CD4-positive, alpha-beta T cell treated with Interleukin-15 for 4 hours (primary cell): ENCODE measurements at places on chromosomes 6 and 20.
A peak's percentile ranks its signal among the peaks of the same experiment; 100 is the strongest.

DNA sequence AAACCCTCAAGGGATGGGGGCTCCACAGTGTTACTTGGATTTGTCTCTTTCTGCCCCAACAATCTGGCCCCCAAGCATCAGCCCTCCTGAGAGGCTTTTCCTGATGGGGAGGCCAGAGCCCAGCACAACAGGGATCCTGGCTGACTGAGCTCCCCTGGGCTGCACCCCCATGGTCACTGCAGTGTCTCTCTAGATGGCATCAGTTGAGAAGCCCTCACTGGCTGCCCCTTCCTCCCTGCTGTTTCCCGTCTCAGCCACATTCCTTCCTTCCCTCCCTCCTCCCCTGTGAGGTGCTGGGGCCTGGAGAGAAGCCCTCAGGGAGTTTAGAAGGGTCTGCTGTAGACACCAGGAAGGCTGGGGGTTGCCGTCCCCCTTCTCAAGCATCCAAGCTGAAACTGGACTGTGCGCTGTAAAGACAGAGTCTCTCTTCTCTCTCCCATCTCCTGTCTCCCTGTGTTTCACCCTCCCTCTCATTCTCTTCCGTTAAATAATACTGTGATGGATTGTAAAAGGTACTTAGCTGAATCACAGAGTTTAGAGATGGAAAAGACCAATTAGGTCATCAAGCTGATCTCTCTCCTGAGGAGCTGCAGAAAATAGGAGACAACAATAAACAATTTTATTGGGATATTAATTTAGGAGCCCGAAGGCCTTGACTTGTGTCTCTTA, 29.7 kb downstream of the SAYSD1 start:
- no peak for DNase-seq

DNA sequence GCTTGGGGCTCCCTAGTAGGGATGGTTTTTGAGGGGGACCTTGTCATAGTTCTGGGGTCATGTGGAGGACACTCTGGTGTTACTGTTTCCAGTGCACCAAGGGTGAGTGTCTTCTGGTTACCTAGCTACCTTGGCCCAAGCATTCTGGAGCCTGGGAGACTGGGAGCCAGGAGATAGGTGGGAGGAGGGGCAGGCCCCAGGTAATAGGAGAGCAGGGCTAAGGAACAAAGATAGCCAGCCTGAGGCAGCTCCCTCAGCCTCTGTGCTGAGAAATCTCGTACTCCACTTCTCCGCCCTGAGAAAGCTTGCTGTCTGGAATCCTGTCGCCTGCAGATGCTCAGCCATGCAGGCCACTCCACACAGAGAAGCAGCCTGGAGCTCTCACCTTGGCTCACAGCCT, 8.3 kb upstream of the ENTPD6 start:
- DNase-seq = no peak

DNA sequence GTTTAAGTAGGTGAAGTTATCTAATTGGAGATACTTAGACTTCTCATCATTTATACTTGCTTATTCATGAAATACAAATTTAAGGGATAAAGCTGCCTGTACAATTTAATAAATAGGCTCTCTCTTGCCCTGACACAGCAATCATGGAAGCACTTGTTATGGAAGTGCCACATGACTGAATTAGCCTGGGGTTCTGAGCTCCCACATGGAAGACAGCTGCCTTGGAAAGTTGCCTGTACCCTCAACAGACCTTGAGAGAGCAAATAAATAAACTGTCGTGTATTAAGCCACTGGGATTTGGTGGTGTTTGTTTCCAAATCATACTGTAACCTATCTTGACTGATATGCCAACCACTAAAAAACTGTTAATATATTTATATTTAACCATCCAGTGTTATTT, 87.0 kb upstream of the RSPO3 start:
- no peak for DNase-seq

- no peak for DNase-seq
Measured at GRCh38 chr20:57630061-57630460, 9.8 kb upstream of the ZBP1 start.

GRCh38 chr20:5670036-5670536, 80.1 kb upstream of the SHLD1 start:
- DNase-seq = no peak

DNA sequence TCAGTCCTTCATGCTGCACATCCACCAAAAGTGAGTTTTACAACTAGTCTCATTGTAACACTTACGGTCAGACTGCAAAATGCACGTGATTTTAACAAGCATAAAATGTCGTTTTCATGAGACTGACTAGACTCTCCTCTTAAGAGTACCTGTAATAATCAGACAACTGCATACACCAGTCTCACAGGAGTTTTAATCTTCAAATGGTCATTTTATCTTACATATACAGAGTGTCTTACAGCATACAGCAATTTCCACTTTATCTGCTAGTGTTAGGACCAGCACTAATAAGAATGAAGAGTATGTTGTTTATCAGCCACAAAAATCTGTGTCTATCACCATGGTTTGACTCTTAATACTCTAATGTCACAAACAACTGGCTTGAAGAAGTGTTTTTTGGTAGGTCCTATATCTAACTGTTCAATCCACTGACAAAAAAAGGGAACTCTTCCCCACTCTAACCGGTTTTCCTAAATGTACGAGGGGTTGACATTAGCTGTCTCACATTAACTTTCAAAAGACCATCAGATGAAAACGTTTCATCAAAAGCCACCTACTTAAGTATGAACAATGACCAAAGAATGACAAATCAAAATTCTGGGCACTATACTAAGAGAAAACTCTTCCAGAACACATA, 1.5 kb upstream of the ASF1A start:
- peak; percentile 26 for DNase-seq

DNA sequence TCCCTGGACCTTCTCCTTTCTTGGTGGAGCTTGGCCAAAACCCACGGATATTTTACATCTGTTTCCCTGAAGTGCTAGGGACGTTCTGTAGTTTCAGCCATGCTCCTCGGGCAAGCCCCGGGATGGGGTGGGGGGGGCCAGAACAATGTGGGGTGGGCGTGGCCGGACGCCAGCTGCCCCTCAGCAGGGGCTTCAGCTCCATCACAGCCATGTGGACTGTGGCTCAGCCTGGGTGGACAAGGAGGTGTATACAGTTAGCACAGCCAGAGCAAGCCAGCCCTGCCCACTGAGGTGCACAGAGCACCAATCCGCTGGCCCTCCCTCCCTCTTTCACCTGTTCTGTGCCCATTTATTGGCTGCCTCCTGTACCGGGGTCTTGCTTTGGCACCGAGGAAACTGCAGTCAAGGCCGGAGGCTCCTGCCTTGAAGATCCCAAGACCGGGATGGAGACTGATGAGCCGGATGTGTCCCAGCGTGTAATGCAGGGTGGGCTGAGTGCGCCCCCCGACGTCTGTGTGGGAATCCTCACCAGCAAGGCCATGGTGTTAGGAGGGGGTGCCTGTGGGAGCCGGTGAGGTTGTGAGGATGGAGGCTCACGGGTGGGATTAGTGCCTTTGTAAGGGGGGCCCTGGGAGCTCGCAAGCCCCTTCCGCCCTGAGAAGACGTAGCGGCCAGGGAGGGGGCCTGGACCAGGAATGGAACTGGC, 28.0 kb downstream of the FRMD1 start:
- DNase-seq = no peak

GRCh38 chr6:32112431-32112980, 3.4 kb upstream of the TNXB start:
- DNase-seq = no peak

- no peak for DNase-seq
Measured at GRCh38 chr6:156316583-156317125, 460.5 kb upstream of the ARID1B start.

DNA sequence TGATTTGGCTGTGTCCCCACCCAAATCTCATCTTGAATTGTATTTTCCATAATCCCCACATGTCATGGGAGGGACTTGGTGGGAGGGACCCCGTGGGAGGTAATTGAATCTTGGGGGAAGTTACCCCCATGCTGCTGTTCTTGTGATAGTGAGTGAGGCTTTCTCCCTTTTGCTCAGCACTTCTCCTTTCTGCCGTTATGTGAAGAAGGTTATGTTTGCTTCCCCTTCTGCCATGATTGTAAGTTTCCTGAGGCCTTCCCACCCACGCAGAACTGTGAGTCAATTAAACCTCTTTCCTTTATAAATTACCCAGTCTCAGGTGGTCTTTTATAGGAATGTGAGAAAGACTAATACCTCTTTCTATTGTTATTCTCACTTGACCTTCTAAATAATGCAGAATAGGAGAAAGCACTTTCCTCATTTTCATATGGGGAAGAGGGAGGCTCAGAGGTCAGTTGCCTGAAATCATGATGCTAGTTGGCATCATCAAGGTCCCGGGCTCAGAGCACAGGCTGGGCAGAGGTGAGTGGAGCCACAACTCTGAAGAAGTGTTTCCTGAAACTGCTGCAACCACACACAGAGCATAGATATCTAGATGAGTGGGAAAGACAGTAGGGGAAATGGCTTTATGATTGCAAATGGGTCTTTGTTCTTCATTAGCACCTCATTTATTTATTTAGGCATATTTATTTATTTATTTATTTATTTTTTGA, 191.0 kb downstream of the QKI start:
- DNase-seq = no peak
